Natural killer cell treated with Interleukin-12 subunit alpha and Interleukin-12 subunit beta and Interleukin-15 and Interleukin-18, amount 100 ng/mL, for 72 hours (primary cell): ENCODE measurements at places on chromosomes 1 and 21. TPM values are rescaled to one million over a fixed set of nuclear protein-coding genes. Genes with fewer than 3 reads are reported as not detected.

- H3K27ac ChIP-seq, result no peak overlapping the region
- H3K4me1 ChIP-seq, result peaks cover 33% of the 10 kb centered on the region
Observed at GRCh38 chr1:207318072-207318619, 3.3 kb upstream of the CD55 start.

- no peak for DNase-seq
- H3K27me3 ChIP-seq, result no peaks in the 10 kb centered on the region
- no peak overlapping the region for H3K27ac ChIP-seq
- no peaks in the 10 kb centered on the region for H3K36me3 ChIP-seq
Observed at GRCh38 chr1:226355669-226356551, 46.9 kb upstream of the LIN9 start.

- peaks cover 15% of the 10 kb centered on the region for H3K27me3 ChIP-seq
- no peaks in the 10 kb centered on the region for H3K36me3 ChIP-seq
- no peak overlapping the region for H3K27ac ChIP-seq
- H3K4me3 ChIP-seq, result no peak overlapping the region
Observed at GRCh38 chr1:229951856-229952534, 115.0 kb upstream of the GALNT2 start.

DNA sequence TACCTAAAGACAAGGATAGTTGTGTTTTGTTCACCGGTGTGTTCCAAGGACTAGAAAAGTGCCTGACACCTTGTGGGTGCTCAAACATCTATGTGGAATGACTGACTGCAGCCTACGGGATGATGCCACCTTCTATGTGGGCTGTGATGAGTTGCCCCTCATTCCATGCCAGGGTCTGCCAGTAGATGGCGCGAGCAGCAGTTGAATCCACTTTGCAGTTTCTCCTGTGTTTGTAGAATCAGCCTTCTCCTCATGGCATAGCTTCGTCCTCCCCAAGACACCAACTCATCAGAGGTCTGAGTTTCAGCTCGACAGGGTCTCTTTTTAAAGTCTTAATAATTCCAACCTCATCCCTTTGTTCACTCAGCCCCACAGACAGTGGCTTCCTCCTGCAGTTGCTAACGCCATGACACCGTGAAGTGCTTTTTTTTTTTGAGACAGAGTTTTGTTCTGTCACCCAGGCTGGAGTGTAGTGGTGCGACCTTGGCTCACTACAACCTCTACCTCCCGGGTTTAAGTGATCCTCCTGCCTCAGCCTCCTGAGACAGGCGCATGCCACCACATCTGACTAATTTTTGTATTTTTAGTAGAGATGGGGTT lies 133.7 kb downstream of the CAPN8 start:
- no peak overlapping the region for H3K27ac ChIP-seq
- H3K4me1 ChIP-seq, result no peaks in the 10 kb centered on the region
- H3K36me3 ChIP-seq, result no peaks in the 10 kb centered on the region
- peaks cover 26% of the 10 kb centered on the region for H3K27me3 ChIP-seq
- DNase-seq, result no peak

DNA sequence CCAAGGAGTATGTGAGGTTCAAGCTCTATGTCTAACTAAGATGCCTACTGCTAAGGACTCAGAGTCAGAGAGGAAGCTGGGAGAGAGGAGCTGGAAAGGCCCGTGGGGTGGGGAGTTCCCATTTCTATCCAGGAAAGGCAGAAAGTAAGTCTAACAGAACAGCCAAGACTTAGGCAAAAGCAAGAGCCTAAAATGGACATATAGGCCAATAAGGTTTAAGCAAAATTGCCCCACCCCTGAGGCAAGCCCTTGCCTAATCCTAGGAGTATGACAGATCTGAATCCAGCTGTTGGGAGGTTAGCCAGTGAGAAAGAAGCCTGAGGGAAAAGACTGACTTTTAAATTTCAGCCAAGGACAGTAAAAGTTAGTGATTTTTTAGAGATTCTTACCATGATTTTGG lies 1.6 kb upstream of the KLHDC9 start:
- no peak overlapping the region for H3K27ac ChIP-seq
- H3K36me3 ChIP-seq, result no peaks in the 10 kb centered on the region
- no peak overlapping the region for H3K4me3 ChIP-seq
- H3K27me3 ChIP-seq, result no peaks in the 10 kb centered on the region

Gene PAPPA2
- total RNA-seq, result 0.10 TPM

Gene CREB3L4
- total RNA-seq, result 6.1 TPM
